ENCODE measurements at places on chromosomes 7 and 10. TPM values are rescaled to one million over a fixed set of nuclear protein-coding genes. Genes with fewer than 3 reads are reported as not detected.

- peak; percentile 15 for DNase-seq
These were observed 25.1 kb downstream of the POLL start for GRCh38 chr10:101563007-101563406.

DNA sequence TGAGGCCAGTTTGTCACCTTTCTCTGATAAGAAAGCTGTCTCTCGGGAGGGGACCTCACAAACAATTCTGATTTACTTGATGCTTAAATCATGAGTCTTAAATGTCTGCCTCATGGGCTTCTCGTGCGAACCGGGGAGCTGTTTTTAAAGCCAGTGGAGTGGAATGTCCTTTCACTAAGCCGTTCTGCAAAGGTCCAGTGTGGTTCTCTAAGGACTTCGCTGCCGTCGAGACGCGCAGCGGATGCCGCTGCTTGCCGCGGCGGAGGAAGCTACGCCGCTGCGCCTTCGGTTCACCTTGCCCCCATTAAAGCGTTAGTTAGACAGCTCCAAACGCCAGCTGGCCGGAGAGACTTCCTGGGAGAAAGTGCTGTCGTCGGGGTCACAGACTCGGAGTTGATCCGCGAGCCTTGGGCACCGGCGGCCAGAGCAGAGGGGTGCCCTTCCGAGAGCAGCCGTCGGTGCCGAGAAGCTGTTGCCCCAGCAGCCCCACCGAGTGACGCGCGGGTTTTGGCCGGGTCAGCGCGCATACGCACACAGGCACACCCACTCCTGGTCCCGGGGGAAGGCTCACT, 1.3 kb upstream of the HMX3 start:
- DNase-seq = peak; percentile 82

Gene OR2A2
- total RNA-seq = not detected

DNA sequence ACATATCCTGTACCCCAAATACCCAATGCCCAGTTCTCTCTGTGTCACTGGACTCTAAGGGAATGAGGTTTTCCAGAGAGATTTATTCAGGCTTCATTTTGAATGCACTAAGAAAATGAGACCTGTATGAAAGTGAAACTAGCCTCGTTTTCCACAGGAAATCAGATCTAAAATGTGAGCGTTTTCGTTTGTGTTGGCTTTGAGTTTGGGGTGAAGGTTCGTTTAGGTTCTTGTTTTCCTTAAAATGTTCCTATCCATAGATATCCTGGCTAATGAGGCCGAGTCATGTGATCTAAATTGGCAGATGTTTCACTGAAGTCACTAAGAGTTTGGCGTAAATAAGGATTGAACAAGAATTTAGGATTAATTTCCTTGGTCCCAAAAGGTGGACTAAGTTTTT, 90.9 kb upstream of the BMPER start:
- no peak for DNase-seq

All from posterior vena cava (tissue), 2 donors.